Muscle of arm (tissue), 14 donors: ENCODE measurements at places on chromosomes 1 and 21.
A peak's percentile ranks its signal among the peaks of the same experiment; 100 is the strongest.

- DNase-seq = peak; percentile 31
Measured at GRCh38 chr1:23548704-23549143, 10.6 kb downstream of the ID3 start.

GRCh38 chr1:248924696-248925532 lies 18.9 kb downstream of the PGBD2 start:
- no peak for DNase-seq

DNA sequence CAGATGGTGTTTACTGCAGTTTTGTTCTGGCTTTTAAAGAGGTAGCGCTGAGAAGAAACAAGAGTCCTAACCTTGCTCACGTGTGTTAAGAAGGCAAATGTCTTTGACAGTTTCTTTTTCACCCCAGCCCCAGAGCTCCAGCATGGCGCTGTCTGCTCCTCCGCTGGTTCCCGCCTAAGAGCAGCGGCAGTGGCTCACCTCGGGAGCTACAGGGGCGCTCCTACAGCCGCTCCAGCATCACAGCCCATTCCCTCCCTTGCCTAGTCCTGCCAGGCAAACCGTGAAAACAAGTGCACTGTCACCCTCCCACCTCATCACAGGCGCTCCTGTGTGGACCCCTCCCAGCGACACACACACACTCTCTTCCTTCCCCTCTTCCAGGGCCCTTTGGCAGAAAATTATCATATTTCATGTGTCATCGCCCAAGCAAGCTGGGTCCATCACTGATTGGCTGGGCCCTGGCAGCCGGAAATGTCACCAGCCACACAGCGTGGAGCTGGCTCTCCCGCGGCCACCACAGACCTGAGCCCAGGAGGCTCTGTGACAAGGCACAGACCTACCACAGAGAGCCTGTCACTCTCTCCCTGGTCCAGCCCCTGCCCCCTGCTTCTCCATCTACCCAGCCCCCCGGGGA lies 1.2 kb upstream of the HIVEP3 start:
- DNase-seq = no peak

DNA sequence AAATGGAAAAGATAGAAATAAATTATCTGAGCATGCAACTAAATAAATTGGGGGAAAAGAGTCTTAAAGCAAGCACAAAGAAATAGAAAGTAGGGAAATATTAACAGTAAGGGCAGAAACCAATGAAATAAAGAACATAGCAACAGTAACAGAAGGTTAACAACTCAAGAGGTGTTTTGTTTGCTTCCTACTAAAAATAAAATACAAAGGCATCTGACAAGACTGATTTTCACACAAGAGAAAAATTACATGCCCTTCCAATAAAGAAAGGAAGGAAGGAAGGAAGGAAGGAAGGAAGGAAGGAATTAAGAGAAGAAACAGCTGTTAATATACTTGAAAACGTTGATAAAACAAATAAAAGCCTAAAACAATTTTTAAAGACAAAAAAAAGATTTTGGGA lies 240.2 kb downstream of the SEC16B start:
- DNase-seq = no peak

DNA sequence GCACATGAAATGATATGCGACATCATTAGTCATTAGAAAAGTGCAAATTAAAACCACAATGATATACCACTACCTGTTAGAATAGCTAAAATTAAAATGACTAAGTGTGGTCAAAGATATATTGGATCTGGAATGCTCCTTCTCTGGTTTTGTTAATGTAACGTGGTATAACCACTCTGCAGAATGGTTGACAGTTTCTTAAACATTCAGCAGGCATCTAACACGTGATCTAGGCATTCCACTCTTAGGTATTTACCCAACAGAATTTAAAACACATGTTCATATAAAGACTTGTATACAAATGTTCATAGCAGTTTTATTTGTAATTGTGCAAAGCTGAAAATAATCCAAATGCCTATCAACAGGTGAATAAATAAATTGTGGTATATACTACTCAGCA lies 165.0 kb upstream of the PLXNA2 start:
- no peak for DNase-seq

DNA sequence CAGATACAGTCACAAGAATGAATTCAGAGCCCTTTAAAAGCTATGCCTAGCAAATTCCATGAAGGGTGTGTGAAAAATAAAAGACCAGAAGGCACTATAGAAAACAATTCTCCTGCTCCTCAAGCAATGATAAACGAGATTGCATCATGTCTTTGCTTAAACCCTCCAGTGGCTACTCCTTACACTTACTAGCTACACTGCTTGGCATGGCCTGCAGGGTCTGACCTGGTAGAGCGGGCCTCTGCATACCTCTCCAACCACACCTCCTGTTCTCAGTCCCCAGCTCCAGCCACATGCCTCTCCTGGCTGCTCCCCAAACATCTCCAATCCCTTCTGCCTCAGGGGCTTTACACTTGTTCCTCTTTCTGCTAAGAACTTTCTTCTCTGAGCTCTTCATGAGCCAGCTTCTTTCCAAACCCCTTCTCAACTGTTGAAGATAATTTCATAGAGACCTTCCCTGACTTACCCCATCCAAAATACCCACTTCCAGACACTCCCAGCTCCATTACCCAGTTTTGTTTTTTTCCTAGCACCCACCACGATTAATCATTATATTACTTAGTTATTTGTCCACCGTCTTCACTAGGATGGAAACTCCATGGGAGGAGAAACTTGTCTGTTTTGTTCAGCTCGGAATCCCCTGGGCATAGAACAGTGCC lies 11.2 kb upstream of the CREG1 start:
- no peak for DNase-seq

DNA sequence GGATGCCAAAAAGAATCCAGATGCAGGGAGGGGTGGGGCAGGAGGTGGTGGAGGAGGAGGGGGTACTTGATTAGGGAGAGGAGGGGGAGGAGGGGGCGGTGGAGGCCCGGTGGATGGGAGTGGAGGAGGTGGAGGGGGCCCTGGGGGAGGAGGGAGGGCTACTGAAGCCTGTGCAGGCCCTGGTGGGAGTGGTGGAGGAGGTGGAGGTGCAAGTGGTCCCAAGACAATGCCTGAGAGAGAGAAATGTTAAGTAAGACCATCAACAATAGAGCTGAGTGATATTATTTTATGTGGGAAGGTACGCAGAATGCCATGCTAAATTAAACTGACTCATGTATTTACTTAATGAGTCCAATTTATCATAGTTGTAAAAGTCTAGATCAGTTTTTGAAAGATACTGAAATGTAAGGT lies 86.8 kb upstream of the LBR start:
- DNase-seq = no peak

DNA sequence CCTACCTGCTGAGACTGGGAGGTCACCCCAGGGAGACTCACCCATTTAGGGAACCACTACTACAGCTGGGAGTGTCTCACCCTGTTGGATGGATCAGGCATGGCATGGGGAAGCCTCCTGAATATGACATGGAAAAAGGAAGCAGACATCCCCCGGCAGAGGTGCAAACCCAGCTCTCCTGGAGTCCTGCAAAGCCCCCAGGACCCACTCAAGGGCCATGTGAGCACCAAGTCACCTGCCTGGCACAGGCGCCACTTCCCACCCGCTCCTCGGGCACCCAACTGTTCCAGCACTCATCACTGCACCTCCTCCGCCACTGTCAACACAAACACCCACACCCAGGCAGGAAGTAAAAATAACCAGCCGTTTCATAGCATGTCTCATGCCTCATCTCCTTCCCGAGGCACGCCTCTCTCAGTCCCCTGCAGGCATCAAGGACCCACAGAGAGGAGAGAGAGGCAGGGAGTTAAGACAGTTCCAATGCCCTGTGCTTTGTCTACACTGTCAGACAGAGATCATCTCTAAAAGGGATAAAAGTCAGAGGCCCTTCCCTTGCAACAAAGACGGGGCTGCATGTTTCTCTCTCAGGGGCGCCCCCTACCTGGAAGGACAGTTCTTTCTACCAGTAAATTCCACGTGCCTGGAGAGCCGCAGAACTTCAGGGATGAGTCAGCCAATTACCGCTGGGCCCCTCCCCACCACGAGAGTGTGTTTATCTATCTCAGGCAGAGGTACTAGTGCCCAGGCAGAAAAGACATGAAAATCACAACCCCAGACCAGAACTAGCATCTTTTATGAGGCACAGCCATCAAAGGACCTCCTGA lies 150.1 kb upstream of the SOD1 start:
- DNase-seq = no peak

GRCh38 chr1:90277270-90277669 lies 282.4 kb downstream of the ZNF326 start:
- no peak for DNase-seq

DNA sequence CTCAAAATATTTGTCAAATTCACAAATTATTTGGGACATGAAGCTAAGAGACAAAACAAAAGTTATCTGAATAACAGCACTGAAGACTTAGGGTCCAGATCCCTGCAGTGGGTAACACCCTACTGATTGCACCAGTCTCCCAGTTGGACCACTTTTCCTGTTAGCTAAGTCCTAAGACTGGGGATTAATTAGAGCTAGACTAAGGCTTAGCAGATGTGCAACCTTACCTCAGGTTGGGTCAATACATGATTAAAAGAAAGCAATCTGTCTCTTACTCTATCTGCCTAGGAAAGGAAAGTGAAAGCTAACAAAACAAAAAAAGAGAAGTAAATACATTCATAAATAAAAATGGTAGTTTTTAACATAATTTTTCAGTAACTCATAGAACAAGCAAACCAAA lies 737.2 kb upstream of the CHRM3 start:
- no peak for DNase-seq

DNA sequence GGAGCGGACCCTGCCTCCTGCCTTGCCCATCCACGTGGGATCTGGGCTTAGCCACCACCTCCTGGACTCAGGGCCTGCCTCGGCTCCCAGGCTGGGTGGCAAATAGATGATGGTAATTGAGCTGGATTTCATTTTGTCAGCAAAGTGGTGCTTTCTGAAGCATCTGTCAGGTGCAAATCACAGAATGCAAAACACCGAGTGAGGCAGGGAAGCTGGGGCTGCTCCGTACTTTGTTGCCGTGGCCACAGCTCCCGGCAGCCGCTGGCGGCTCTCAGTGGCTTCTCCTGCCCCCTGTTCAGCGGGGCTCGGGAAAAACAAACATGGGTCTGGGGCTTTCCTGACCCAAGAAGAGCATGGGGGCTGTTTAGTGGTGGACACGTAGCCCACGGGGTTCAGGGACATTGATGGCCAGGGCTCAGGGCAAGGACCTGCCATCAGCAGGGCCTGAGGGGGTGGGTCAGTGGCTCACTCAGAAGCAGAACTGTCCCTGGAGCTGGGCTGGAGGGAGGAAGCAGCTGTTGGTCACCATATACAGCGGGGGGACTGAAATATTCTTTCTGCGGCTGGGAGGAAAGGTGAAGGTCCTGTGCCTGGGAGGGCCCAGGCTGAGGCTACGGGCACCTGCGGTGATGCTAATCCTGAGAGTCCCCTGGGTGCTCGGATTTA lies 130.0 kb upstream of the VAMP3 start:
- DNase-seq = no peak

GRCh38 chr1:31372051-31372450 lies 825 bp downstream of the FABP3 start:
- DNase-seq = no peak

GRCh38 chr1:11407301-11407994 lies 71.5 kb upstream of the DISP3 start:
- no peak for DNase-seq

DNA sequence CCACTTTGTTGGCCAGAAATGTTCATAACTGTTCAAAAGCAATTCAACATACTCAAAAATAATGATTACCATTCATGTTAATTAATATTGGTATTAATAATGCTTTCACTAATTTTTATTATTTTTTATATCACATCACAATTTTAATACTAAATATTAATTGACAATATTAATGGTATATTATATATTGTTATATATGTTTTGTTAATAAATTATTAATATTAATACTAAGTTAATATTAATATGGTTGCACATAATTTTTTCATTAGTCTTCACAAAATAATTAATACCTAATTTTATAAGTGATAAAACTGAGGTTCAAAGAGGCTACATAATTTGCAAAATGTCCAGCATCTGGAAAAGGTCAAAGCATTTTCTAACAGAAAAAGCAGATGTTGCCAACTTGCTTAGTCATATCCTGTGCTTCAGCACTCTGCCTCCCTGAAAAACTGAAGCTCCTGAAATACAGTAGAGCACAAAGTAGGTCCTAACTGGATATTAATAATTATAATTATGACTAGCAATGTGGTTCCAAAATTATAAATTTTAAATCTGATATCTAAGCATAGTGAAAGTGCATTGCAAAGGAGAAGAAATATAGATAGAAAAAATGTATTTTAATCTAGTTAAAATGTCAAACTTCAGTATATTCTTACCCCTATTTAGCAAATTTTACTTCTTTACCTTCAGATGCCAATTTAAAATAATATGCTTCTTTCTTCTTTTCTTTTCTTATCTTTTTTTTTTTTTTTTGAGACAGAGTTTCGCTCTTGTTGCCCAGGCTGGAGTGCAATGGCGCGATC lies 123.2 kb upstream of the TNFSF4 start:
- DNase-seq = peak; percentile 15

DNA sequence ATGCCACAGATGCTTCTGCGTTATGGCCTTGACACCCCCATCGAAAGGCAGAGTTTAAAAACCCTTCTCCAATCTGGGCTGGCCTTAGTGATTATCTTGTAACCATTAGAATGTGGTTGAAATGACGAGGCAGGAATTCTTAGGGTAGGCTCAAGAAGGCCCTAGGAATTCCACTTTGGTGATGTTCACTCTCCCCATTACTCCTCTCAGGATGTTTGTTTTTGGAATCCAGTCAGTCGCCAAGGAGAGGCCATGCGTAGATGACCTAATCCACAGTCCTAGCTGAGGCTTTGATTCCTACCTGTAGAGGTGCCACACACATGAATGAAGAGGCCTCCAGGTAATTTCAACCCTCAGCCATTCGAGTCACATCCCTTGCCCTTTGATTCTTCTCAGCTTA lies 318.2 kb downstream of the NEGR1 start:
- DNase-seq = no peak

DNA sequence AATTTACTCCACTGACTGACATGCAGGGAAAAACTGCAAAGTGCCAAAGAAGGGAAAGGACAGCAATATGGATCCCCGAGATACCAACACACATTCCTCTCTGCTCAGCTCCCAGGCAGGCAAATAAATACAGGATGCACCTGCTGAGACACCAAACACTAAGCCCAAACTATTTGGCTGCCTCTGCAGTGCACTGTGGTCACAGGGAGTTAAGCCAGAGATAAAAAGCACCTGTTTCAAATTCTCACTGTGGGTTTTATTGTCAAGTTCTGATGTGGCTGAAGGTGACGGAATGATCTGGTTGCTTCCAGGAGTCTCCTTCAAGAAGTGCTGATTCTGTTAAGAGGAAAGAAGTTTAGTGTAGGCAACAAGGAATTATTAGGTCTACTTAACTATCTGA lies 17.7 kb downstream of the TEX38 start:
- no peak for DNase-seq

DNA sequence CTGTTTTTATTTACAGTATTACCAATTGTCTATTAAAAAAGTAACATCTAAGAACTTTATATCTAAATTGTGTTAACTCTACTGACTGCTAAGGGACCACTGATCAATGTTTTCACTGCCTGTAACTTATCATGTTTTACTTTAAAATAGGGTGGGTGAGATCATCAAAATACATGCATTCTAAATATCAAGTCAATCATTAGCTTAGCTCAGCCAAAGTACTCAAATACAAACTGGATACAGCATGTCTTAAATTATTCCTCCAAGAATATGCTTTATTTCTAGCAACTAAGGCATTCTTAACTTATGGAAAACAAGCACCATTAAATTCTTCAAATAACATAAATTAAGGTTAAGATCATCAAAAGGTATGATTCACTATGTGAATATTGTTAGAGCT lies 638.7 kb upstream of the RGS18 start:
- DNase-seq = no peak

- no peak for DNase-seq
Measured at GRCh38 chr1:30638811-30639210, 84.6 kb downstream of the MATN1 start.

GRCh38 chr1:17290553-17290952 lies 17.4 kb upstream of the PADI4 start:
- DNase-seq = no peak
